ENCODE measurements at places on chromosomes 3 and 15. TPM values are rescaled to one million over a fixed set of nuclear protein-coding genes. Genes with fewer than 3 reads are reported as not detected.
A peak's percentile ranks its signal among the peaks of the same experiment; 100 is the strongest.

DNA sequence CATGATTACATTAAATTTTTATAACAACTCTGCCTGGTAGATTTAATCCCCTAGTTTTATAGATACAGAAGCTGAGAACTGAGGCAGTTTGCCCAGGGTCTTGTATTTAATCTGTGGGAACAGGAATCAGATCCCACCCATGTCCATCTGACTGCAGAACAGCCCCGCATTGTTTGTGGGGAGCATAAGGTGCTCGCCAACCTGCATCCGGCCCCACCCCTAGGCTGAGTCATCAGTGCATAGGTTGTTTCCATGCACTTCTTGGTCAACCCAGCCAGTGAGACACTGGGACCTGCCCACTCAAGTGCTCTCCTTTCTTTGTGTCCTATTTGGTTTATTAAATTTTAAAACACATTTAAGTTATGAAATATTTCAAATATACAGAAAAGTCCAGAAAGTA is 266.2 kb downstream of the OPA1 start:
- no peak overlapping the region for H3K27ac ChIP-seq
- DNase-seq, result no peak
- no peaks in the 10 kb centered on the region for H3K27me3 ChIP-seq
- no peaks in the 10 kb centered on the region for H3K4me1 ChIP-seq

- H3K27ac ChIP-seq, result no peak overlapping the region
- DNase-seq, result no peak
- peaks cover 11% of the 10 kb centered on the region for H3K4me1 ChIP-seq
- peaks cover 22% of the 10 kb centered on the region for H3K27me3 ChIP-seq
- H3K4me3 ChIP-seq, result no peak overlapping the region
- no peaks in the 10 kb centered on the region for H3K36me3 ChIP-seq
Measured at GRCh38 chr15:101500865-101501551, 11.5 kb upstream of the PCSK6 start.

DNA sequence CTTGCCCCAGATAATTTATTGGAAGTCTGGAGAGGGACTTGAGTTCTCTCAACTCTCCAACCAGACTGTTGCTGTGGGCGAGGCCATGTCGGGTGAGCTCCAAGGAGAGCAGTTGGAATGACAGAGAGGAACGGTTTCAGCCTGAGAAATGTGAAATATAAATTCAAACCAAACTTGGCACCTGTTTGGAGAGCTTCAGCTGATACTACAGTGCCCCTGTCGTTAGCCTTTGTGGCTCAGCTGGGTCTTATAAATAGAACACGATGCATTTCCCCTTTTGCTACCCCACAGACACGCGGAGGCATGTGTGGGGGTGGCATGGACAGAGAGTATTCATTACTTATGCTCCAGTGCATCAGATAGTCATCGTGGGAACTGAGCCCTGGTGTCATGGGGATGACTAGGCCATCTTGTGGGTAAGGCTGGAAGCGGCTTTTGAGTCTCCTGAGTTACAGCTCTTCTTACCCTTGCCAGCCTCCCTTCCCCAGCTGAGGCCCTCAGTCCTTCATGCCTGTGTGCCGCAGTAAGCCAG is 15.6 kb downstream of the SMAD3 start:
- peak; percentile 89 for DNase-seq
- H3K36me3 ChIP-seq, result peaks cover 14% of the 10 kb centered on the region
- peaks cover 96% of the 10 kb centered on the region for H3K4me1 ChIP-seq
- peak overlapping the region; percentile 82 for H3K27ac ChIP-seq

GRCh38 chr3:150545419-150546225 is 674 bp downstream of the SERP1 start:
- H3K27ac ChIP-seq, result peak overlapping the region; percentile 96
- no peaks in the 10 kb centered on the region for H3K27me3 ChIP-seq
- DNase-seq, result peak; percentile 59
- H3K4me1 ChIP-seq, result peaks cover 56% of the 10 kb centered on the region
- H3K36me3 ChIP-seq, result peaks cover 46% of the 10 kb centered on the region

GRCh38 chr15:57418635-57419034 is 42.3 kb downstream of the CGNL1 start:
- H3K36me3 ChIP-seq, result no peaks in the 10 kb centered on the region
- peaks cover 8% of the 10 kb centered on the region for H3K27me3 ChIP-seq

DNA sequence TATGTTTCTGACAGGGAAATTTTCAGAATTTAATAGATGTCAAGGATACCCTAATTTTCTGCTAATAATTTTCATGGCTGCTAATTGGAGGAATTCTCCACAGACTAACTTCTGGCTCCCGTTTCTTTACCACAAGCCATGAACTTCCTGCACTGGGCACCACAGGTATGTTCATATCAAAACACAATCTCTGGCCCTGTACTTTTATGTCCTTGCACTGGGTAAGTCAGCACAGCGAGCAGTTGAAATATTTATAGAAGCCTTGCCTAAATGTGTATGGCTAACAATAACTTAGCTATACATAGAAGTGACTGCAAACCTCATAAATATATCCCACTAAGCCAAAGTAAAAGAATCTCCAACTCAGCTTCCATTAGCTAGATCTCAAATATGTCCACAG is 246.9 kb downstream of the ZIC1 start:
- H3K27ac ChIP-seq, result no peak overlapping the region
- no peak for DNase-seq
- H3K4me1 ChIP-seq, result no peaks in the 10 kb centered on the region

DNA sequence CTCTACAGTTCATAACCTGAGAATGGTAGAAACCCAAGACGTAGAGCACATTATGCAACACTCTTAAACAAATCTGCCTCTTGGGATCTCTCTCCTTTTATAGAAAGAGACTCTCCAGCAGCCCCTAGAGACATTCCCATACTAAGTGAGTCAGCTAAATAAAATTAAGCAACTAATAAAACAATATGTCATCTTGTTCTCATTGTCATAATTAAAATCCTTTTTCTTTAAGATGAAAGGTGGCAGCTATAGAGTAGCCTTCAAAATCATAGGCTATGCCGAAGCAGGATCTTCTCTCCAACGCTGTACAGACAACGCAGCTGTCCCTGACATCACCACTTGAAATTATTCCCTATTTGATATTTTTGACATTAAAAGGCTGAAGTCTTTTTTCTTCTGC is 790.0 kb downstream of the FHIT start:
- DNase-seq, result no peak

- no peak overlapping the region for H3K4me3 ChIP-seq
- H3K4me1 ChIP-seq, result peaks cover 10% of the 10 kb centered on the region
- no peak for DNase-seq
- H3K36me3 ChIP-seq, result peaks cover 15% of the 10 kb centered on the region
Measured at GRCh38 chr3:4533489-4534443, 40.6 kb downstream of the ITPR1 start.

- no peak overlapping the region for H3K4me3 ChIP-seq
- no peak for DNase-seq
- no peak overlapping the region for H3K27ac ChIP-seq
- H3K27me3 ChIP-seq, result peaks cover 4% of the 10 kb centered on the region
- no peaks in the 10 kb centered on the region for H3K4me1 ChIP-seq
Measured at GRCh38 chr15:39468828-39469227, 112.1 kb upstream of the THBS1 start.

GRCh38 chr15:29331669-29332068 is 62.0 kb upstream of the NSMCE3 start:
- no peak for DNase-seq
- peaks cover 3% of the 10 kb centered on the region for H3K27me3 ChIP-seq
- no peak overlapping the region for H3K27ac ChIP-seq
- H3K4me3 ChIP-seq, result no peak overlapping the region
- no peaks in the 10 kb centered on the region for H3K36me3 ChIP-seq

GRCh38 chr3:16374047-16374934 is 109.3 kb downstream of the OXNAD1 start:
- no peak overlapping the region for H3K4me3 ChIP-seq
- peak overlapping the region; percentile 21 for H3K27ac ChIP-seq
- peaks cover 59% of the 10 kb centered on the region for H3K36me3 ChIP-seq
- H3K27me3 ChIP-seq, result no peaks in the 10 kb centered on the region
- H3K4me1 ChIP-seq, result peaks cover 89% of the 10 kb centered on the region

DNA sequence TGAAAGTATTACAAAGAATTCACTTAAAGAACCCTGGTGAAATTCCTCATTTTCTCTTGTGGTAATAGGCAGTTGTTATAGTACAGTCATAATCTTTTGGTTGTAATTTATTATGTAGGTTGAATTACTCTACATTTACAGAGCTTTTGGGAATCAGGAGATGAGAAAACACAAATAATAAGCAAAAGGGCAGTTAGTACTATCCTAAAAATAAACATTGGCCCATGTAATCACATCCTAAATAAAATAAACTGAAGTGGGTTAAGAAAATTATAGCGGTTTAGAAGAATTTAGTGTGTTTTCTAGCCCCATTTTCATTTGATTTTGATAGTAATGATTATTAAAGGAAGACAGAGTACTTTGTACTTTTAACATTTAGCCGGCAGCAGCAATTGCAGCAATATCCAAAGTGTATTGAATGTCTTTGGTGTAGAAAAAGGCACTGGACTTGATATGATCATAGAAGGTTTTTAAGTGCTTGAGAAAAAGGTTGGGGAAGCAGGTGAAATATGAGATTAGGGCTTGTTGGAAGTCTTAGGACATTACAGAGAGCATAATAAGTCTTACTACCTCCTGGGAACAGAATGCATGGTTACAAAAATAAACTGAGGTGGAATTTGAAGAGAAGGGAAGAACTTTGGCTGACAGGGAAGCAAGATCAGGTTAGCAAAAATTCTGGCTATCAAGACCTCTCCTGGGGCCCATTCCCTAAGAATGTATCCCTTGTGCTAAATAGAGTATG is 79.9 kb downstream of the MBNL1 start:
- H3K36me3 ChIP-seq, result peaks cover 21% of the 10 kb centered on the region
- peaks cover 44% of the 10 kb centered on the region for H3K4me1 ChIP-seq
- DNase-seq, result no peak
- no peaks in the 10 kb centered on the region for H3K27me3 ChIP-seq

DNA sequence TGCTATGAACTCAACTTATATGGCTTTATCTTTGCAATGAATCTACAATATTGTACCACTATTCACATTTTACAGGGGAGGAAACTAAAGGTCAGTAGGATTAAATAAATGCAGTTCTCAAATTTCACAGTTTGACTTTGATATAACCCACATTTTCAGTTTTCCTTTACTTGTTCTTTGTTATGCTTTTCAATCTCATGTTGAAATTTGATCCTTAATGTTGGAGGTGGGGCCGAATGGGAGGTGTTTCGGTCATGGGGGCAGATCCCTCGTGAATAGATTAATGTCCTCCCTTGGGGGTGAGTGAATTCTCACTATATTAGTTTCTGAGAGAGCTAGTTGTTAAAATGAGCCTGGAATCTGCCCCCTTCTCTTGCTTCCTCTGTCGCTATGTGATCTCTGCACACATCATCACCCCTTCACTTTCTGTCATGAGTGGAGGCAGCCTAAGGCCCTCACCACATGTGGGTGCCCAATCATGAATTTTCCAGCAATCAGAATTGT is 44.7 kb downstream of the CD200 start:
- no peaks in the 10 kb centered on the region for H3K27me3 ChIP-seq
- DNase-seq, result no peak
- H3K4me1 ChIP-seq, result peaks cover 22% of the 10 kb centered on the region
- no peak overlapping the region for H3K4me3 ChIP-seq
- no peak overlapping the region for H3K27ac ChIP-seq

GRCh38 chr3:55770077-55770476 is 283.0 kb upstream of the WNT5A start:
- no peaks in the 10 kb centered on the region for H3K36me3 ChIP-seq
- H3K27ac ChIP-seq, result no peak overlapping the region
- no peaks in the 10 kb centered on the region for H3K4me1 ChIP-seq
- no peak for DNase-seq
- H3K27me3 ChIP-seq, result no peaks in the 10 kb centered on the region
- H3K4me3 ChIP-seq, result no peak overlapping the region

DNA sequence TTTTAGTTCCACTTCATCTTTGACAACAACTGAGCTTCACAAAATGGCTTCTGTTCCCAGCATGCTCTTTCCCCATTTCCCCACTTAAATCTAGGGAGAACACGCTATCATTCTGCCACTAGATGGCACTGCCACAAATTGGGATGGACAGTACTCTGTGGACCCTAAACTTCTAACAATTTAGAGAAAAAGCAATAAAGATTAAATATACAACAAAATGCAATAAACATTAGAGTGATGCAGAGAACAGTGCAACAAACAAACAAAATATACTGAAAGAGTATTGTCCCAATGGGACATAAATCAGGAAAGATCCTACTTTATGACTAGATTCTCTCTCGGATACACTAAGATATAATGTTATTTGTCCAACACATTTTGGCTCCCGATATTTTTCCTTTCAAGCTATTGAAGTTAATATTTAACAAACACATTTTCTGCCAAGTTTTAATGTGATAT is 169.7 kb upstream of the TMCO5A start:
- peak; percentile 22 for DNase-seq
- H3K36me3 ChIP-seq, result no peaks in the 10 kb centered on the region
- H3K27me3 ChIP-seq, result no peaks in the 10 kb centered on the region
- no peak overlapping the region for H3K27ac ChIP-seq
- no peak overlapping the region for H3K4me3 ChIP-seq

GRCh38 chr3:41102750-41103149 is 96.6 kb upstream of the CTNNB1 start:
- no peak for DNase-seq
- no peak overlapping the region for H3K4me3 ChIP-seq
- no peaks in the 10 kb centered on the region for H3K36me3 ChIP-seq
- no peak overlapping the region for H3K27ac ChIP-seq

- H3K4me1 ChIP-seq, result peaks cover 4% of the 10 kb centered on the region
- no peak overlapping the region for H3K27ac ChIP-seq
- H3K27me3 ChIP-seq, result peaks cover 2% of the 10 kb centered on the region
- no peaks in the 10 kb centered on the region for H3K36me3 ChIP-seq
Measured at GRCh38 chr15:59276225-59277178, 69.9 kb downstream of the LDHAL6B start.

DNA sequence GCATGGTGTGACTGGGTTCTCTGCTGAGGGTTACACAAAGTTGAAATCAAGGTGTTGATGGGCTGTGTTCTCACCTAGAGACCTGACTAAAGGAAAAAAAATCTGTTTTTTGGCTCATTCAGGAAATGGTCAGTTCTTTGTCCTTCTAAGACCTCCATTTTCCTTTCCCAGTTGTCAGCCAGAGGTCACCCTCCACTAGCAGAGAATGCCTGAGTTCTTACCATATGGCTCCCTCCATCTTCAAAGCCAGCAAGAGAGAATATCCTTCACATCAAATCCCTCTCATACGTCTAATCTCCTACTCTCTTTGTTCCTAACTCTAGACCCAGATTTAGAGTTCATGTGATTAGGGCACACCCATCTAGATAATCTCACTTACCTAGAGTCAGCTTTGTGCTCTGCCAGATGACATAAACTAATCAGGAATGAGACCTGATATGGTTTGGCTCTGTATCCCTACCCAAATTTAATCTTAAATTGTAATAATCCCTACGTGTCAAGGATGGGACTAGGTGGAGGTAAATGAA is 19.4 kb downstream of the ANKRD28 start:
- no peak for DNase-seq
- peaks cover 2% of the 10 kb centered on the region for H3K36me3 ChIP-seq
- H3K27ac ChIP-seq, result no peak overlapping the region
- H3K4me3 ChIP-seq, result no peak overlapping the region
- peaks cover 37% of the 10 kb centered on the region for H3K4me1 ChIP-seq

The GOLGA8O gene
- total RNA-seq, result not detected

The SPTBN5 gene
- total RNA-seq, result 1.6 TPM

The DCLK3 gene
- total RNA-seq, result not detected

The ITPKA gene
- total RNA-seq, result 3.5 TPM

The ACVR2B gene
- 7.8 TPM for total RNA-seq

The SLC2A2 gene
- not detected for total RNA-seq

The ACTL6A gene
- 101 TPM for total RNA-seq

The CCDC39 gene
- total RNA-seq, result not detected

The ZBTB20 gene
- 5.4 TPM for total RNA-seq

The TRPM1 gene
- not detected for total RNA-seq

Measured in activated CD4-positive, alpha-beta memory T cell treated with anti-CD3 and anti-CD28 coated beads for 36 hours (primary cell).